Fibroblast of lung (primary cell): ENCODE measurements at places on chromosomes 11 and 22. TPM values are rescaled to one million over a fixed set of nuclear protein-coding genes. Genes with fewer than 3 reads are reported as not detected.
A peak's percentile ranks its signal among the peaks of the same experiment; 100 is the strongest.

GRCh38 chr11:119352857-119353260 lies 6.4 kb upstream of the MFRP start:
- H3K4me3 ChIP-seq = no peak overlapping the region
- H3K4me1 ChIP-seq = peaks cover 2% of the 10 kb centered on the region
- H3K27me3 ChIP-seq = peaks cover 8% of the 10 kb centered on the region

- H3K36me3 ChIP-seq = no peaks in the 10 kb centered on the region
- no peaks in the 10 kb centered on the region for H3K4me1 ChIP-seq
- no peak overlapping the region for H3K4me3 ChIP-seq
- no peak overlapping the region for H3K27ac ChIP-seq
- DNase-seq = no peak
Measured at GRCh38 chr22:48531761-48532435, 1295.8 kb downstream of the BRD1 start.

DNA sequence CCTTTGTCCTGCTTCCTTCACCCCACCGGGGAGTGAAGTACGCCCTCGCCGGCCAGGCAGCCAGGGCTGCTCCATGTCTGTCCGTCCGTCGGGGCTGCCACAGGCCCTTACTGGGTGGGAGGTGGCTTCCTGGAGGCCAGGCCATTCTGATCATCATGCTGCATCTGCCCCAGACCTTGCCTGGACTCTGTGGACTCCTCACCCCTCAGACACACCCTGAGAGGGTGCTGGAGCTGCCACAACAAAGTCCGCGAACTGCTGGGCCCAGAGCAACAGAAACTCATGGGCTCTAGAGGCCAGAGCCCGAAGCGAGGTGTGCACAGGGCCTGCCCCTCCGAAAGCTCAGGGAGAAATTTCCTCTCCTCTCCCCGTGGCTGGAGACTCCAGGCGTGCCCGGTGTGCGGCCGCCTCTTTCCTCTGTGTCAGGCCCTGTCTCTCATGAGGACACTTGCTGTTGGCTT lies 124.2 kb downstream of the KCNQ1OT1 start:
- H3K4me1 ChIP-seq = no peaks in the 10 kb centered on the region
- no peak overlapping the region for H3K27ac ChIP-seq
- H3K27me3 ChIP-seq = no peaks in the 10 kb centered on the region
- H3K4me3 ChIP-seq = no peak overlapping the region
- DNase-seq = no peak

DNA sequence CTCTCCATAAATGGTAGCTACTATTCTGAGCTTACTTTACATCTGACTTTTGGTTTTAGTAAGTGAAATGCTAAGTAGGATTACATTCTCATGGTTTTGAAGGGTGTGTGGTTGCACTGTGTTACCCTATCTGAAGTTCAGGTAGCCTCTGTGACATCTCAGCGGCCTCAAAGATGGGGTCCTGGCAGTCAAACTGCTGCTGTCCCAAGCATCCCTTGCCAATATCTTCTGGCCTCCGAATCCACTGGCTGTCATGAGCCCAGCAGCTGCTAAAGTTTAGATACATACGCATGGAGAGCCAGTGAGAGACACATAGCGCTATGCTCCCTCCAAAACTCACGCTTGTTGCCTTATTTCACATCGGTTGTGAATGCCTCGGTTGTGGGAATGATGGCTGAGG lies 34.9 kb downstream of the UBASH3B start:
- peaks cover 7% of the 10 kb centered on the region for H3K4me1 ChIP-seq
- H3K27ac ChIP-seq = peak overlapping the region; percentile 74
- H3K4me3 ChIP-seq = peak overlapping the region; percentile 3
- no peaks in the 10 kb centered on the region for H3K27me3 ChIP-seq

GRCh38 chr11:100719809-100720221 lies 32.7 kb downstream of the ARHGAP42 start:
- H3K27me3 ChIP-seq = no peaks in the 10 kb centered on the region
- peaks cover 10% of the 10 kb centered on the region for H3K4me1 ChIP-seq
- no peak overlapping the region for H3K4me3 ChIP-seq
- no peaks in the 10 kb centered on the region for H3K36me3 ChIP-seq

DNA sequence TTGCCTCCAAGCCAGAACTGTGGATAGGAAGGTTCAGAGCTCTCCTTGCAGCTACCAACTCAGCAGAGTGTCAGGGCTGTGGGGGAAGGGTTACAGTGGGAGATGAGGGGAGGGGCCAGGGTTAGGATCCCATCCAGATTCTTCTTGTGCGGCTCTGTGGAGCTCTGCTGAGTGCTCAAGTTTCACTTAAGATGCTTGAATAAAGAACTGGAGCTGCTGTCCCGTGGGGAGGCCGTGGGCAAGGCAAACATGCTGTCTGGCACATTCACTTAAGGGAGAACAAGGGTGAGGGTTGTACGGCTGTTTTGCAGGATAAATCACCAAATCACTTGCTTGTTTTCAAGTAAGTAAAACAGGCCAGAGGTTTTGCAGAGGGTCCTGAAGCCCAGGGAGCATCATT lies 197.1 kb downstream of the FAM76B start:
- no peaks in the 10 kb centered on the region for H3K27me3 ChIP-seq
- no peak overlapping the region for H3K27ac ChIP-seq
- no peak overlapping the region for H3K4me3 ChIP-seq
- no peaks in the 10 kb centered on the region for H3K36me3 ChIP-seq

DNA sequence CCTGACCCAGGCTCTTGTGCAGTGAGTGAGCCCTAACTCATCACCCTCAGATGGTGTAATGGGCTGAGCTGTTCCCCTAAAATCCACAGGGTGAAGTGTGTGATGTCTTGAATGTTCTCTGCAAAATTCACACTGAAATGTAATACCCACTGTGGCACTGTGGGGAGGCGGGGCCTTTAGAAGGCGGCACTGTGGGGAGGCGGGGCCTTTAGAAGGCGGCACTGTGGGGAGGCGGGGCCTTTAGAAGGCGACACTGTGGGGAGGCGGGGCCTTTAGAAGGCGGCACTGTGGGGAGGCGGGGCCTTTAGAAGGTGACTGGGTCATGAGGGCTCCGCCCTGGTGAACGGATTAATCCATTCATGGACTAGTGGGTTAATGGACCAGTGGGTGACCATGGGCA lies 33.0 kb downstream of the CHID1 start:
- no peak for DNase-seq
- no peak overlapping the region for H3K4me3 ChIP-seq
- no peaks in the 10 kb centered on the region for H3K27me3 ChIP-seq
- no peaks in the 10 kb centered on the region for H3K36me3 ChIP-seq

DNA sequence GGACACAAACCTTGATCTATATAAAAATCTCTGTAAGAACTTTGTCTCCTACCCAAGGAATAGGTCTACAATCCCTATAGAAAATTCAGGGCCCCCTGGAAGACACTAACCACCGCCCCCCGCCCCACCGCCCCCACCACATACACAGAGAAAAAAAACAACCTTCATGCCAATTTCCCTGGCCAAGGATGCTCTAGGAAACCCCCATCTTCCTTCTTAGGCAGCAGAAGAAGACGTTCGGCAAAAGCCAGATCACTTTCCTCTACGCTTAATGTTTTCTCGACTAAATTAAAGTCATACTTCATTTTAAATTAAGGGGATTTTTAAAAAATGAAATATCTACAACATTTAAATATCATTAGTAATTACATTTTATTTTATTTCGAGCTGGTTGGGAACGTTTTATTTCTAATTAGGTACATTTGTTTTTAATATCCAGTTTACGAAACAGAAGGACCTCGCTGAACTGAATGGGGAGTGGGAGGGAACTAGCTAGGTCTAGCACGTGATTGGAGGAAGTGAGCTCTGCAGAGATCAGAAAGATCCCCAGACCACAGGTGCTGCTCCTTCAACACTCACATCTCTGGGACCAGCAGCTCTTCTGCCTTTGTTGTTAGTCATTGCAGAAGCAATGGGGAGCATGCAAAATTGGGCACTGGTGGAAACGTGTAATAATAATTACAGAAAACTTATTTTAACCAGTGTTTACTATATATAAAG lies 472.3 kb downstream of the MN1 start:
- no peaks in the 10 kb centered on the region for H3K4me1 ChIP-seq
- no peaks in the 10 kb centered on the region for H3K36me3 ChIP-seq
- DNase-seq = no peak
- H3K27ac ChIP-seq = no peak overlapping the region
- peaks cover 11% of the 10 kb centered on the region for H3K27me3 ChIP-seq

GRCh38 chr11:11848891-11849746 lies 7.3 kb downstream of the USP47 start:
- no peaks in the 10 kb centered on the region for H3K27me3 ChIP-seq
- peak; percentile 60 for DNase-seq
- H3K27ac ChIP-seq = no peak overlapping the region
- no peak overlapping the region for H3K4me3 ChIP-seq

DNA sequence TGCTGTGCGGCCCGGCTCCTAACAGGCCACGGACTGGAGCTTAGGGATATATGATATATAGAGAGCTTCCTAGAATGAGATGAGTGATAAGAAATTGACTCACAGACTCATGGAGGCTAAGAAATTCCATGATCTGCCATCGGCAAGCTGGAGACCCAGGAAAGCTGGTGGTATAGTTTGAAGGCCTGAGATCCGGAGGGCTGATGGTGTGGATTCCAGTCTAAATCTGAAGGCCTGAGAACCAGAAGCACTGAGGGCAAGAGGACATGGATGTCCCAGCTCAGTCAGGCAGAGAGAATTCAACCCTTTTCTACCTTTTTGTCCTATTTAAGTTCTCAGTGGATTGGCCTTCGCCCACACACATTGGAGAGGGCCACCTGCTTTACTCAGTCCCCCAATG lies 564.8 kb downstream of the TBC1D22A start:
- no peak for DNase-seq
- no peaks in the 10 kb centered on the region for H3K36me3 ChIP-seq
- peaks cover 8% of the 10 kb centered on the region for H3K4me1 ChIP-seq
- no peak overlapping the region for H3K27ac ChIP-seq

GRCh38 chr22:41280065-41280464 lies 5.9 kb downstream of the RANGAP1 start:
- H3K27ac ChIP-seq = no peak overlapping the region
- H3K27me3 ChIP-seq = no peaks in the 10 kb centered on the region
- H3K4me3 ChIP-seq = no peak overlapping the region
- DNase-seq = no peak

DNA sequence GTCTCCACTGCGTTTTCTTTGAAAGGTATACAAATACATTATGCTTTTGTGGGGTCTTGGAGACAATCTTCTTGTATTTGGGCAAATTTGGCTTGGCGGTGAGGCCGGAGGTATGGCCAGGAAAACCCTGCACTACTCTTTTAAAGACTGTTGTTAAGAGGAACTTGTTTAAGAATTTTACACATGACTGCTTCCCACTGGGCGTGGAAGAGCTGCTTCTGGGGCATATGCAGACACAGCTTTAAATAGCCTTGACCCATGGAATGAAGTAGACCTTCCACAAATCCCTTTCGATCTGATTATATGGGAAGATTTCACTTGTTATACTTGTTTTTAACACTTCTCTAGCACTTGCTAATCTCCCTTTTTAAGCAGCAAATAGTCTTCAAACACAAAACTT lies 453.6 kb downstream of the MN1 start:
- H3K27ac ChIP-seq = no peak overlapping the region
- H3K4me3 ChIP-seq = no peak overlapping the region
- no peaks in the 10 kb centered on the region for H3K27me3 ChIP-seq
- no peak for DNase-seq
- H3K36me3 ChIP-seq = no peaks in the 10 kb centered on the region
- H3K4me1 ChIP-seq = no peaks in the 10 kb centered on the region

Gene TRIM29
- total RNA-seq = not detected in 2 replicates

Gene VWA5A
- total RNA-seq = 18.7 and 22.3 TPM in 2 replicates

Gene PGA4
- 2.3 TPM in 1 of 2 replicates, not detected in the other for total RNA-seq

Gene KDM4E
- total RNA-seq = not detected in 2 replicates

Gene TSGA10IP
- 0.17 TPM in 1 of 2 replicates, not detected in the other for total RNA-seq

Gene AKIP1
- 35.4 and 63.7 TPM in 2 replicates for total RNA-seq
